NT2/D1 (cell line): ENCODE measurements at places on chromosomes 7 and 10.
A peak's percentile ranks its signal among the peaks of the same experiment; 100 is the strongest.

DNA sequence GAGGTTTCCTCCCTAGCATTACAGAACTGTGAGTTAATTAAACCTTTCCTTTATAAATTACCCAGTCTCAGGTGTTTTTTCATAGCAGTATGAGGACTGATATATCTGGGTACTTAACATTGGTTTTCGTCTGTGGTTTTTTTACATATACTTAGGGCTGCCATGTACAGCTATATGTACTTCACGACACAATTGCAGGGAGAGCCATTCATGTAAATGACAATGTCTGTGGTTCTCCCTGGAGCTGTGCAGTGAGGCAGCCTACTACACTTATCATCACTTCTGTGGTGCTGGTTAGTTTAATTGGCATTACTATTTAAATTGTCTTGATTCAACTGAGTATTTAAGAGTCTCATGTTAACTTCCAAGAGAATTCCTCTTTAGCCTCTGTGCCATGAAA, 40.7 kb downstream of the AVL9 start:
- no peak for DNase-seq

- no peak for DNase-seq
Observed at GRCh38 chr10:80397014-80397413, 11.3 kb upstream of the PRXL2A start.

GRCh38 chr10:118520116-118520742, 75.2 kb downstream of the PRLHR start:
- DNase-seq = no peak

- no peak for DNase-seq
Observed at GRCh38 chr7:68760556-68760955, 837.7 kb upstream of the AUTS2 start.

GRCh38 chr7:128867842-128868623, 5.4 kb downstream of the ATP6V1F start:
- no peak for DNase-seq

GRCh38 chr10:109937460-109938065, 14.3 kb upstream of the XPNPEP1 start:
- no peak for DNase-seq

DNA sequence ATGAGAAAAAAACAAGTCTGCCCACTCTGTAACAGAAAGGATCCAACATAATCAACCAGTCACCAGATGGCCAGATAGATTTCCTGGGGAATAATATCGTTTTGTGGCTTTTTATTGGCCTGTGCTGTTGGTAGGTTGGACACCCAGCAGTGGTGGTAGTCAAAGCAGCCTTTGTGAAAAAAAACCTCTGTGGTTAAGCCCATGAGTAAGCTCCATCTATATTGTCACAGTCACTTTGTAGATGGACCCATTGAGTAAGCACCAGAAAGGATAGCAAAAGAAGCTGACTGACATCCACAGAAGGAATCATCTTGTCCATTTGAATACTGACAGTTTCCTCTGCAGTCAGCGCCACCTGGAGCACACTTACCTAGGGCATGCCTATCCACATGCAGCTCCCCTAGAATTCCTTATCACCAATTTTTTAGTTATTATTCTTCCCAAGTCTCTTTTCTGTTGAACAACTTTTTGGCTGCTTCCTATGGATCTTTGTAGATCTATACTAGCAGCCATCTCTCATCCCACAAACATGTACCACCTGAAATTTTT, 96.9 kb downstream of the IQUB start:
- DNase-seq = no peak

DNA sequence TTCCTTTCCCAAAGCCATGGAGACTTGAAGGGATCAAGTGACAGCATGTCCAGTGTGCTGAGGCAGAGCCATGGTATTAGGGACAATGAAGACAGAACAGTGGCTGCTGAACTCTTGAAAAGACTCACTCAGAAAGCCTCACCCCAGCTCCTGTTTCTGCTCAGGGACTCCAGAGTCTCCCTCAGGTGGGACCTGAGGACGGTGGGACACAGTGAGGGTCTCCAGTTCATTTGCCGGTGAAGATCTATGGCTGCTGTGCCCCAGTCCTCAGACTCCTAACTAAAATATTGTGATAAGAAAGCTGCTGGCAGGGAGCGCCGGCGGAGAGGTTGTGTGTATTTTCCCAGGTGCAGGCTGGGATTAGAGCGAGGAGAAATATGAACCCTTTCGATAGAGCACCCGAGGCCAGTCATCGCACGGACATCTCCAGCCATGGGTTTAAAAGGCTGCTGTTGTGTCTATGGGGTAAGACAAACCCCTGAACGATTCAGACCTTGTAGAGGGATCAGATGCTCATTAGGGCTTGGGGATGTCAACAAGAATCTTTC, 57.2 kb downstream of the C7orf25 start:
- no peak for DNase-seq

DNA sequence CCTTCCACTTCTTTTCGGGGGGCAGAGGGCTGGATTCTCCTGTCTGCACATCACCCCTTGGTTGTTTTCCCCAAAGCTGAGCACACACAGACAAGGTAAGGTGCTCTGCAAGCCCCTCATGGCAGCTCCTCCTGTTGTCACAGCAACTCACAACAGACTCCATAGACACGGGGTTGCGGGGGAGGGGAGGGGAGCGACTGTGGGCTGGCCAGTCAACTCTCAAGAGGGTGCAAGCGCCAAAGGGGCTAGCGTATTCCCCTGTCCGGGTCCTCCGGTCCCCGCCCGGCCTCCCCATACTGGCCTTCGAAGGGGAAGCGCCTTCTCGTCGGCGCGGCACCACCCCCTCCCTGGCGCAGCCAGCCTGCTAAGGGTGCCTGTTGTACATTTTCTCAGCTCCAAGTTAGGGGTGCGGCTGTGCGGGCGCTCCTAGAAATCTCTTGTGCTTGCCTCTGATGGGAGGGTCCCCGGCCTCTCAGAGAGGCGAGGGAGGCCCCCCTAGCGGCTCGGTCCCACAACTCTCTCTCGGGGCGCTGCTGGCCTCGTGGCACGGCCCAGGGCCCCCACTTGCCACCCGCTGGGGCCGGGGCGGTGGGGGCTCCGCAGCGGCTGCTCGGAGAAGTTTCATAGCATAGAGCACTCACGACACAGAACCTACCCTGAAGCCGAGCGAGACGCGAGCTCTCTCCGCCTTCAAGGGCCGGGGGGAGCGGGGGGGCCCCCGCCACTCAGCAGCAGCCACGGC, 498 bp downstream of the RHOBTB1 start:
- DNase-seq = peak; percentile 46

DNA sequence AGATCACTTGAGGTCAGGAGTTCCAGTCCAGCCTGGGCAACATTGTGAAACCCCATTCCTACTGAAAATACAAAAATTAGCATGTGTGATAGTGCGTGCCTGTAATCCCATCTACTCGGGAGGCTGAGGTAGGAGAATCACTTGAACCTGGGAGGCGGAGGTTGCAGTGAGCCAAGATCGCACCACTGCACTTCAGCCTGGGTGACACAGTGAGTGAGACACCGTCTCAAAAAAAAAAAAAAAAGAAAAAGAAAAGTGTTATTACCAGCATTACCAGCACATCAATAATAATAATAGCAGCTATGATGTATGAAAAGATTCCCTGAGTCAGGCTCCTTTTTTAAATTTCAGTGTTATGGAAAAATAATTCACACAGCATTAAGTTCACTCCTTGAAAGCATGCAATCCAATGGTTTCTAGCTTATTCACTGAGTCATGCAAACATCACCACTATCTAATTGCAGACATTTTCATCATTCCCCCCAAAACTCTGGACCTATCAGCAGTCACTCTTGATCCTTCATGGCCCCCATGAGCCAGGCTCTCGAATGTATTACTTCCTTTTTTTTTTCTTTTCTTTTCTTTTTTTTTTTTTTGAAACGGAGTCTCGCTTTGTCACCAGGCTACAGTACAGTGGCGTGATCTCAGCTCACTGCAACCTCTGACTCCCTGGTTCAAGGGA, 228.4 kb downstream of the FANK1 start:
- no peak for DNase-seq
